ENCODE measurements at places on chromosomes 6 and 20.

DNA sequence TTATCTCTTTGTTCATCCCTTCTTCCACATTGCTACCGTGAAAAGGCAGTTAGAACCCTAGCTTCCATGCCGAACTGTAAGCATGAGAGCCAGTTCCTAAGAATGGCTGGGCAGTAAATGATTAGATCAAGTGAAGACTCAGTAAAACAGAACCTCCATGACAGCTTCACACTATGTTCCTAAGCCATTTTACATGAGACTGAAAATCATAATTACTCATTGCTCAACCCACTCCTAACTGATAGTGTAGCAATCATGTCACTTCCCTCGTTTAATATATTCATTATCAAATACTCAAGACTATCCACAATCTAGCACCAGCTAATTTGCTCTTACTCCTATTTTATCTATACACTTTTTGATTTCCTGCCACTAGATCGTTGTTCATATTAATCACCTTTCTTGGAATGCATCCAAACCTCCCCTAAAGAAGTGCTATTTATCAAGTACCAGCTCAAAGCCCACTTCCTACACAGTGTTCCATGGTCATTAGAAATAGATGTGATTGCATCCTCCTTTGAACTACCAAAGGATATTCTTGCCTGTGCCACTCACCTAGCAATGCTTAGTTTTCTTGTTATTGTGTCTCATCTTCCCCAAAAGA is 6.0 kb downstream of the TMEM30A start:
- DNase-seq, result no peak

DNA sequence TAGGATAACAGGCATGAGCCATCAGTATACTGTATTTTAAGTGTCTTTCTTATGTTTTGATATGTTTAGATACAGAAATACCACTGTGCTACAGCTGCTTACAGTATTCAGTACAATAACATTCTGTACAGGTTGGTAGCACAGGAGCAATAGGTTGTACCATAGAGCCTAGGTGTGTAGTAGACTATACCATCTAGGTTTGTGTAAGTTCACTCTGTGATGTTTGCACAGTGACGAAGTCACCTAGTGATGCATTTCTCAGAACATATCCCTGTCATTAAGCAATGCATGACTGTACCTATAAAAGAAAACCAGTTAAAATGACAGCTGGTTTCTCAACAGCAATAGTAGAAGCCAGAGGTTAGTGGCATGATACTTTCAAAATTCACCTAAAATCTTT is 3.0 kb upstream of the ZBTB24 start:
- DNase-seq, result no peak

DNA sequence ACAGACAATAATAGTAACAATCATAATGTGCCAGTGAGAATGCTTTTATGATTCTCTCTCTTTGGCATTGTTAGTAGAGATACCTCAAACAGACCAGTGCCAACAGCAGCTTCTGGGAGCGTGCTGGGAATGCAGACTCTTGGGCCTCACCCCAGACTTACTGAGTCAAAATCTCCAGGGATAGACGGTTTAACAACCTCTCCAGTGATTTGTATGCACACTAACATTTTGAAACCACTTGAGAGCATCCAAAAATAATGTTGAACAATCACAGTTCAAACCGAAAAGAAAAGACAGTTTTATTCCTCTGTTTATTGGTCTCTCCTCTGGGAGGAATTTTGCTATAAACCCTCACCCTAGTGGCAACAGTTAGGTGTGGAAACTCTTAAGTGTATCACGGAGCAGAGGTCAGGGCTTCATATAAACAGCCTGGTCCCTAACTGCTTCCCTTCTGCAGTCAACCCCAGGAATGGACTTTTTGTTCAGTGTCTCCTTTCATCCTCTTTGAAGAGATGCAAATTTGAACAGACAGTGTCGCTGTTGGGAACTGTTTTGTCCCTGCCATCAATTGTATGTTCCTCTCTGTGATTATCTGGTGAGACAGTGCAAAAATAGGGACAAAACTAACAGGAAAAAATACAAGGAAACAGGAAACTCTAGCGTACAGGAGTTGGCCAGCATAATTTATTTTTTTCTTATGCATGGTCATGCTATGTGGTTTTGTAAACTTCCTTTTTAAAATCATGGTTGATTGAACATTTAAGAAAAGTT is 162.4 kb upstream of the BTBD3 start:
- DNase-seq, result no peak

DNA sequence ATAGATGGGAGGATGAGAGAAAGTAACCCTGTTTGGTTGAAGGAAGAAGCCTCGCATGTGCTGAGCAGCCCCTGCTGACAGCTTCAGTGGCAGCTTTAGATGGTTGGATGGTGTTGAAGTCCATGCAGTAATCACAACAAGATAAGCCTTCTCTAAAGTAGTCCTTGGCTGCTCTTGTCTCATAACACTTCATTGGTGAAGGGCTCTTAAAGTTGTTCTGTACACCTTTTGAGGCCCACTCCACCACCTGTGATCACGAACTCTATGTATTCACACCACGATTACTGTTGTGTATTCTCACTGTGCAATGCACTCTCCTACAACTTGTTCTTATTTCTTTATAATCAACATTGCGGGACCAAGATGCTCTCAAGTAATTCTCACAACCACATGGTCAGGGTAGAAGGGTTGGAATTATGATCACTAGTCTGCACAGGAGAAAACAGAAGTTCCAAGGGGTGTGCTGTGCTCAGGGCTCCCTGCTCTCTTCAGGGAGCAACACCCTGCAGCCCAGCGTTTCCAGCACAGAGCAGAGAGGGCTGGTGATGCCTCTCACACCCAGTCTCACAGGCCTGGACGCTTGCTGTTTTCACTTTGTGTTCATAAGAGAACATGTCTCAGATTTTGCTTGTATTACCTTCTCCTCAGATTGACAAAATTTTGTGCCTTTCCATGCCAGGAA is 294.4 kb downstream of the SMOC2 start:
- no peak for DNase-seq

GRCh38 chr6:92681401-92681800 is 738.0 kb downstream of the EPHA7 start:
- DNase-seq, result no peak

DNA sequence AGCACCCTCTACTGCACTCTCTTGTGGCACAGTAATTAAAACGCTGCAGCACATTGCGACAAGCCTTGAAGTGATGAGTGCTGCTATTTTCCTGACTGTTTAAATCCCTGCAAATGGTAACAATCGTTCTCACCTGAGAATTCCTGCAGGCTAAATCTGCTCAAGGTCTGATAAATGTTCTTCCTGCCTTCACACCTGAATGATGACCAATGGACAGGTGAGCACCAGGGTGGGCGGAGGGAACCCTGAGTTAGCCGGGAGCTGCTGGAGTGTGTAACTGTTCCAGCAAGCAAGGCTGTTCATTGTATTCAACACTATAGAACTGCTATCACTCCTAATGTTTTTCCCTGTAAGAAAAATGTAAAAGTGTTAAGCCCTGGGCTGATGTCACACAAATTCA is 4.0 kb downstream of the DACT2 start:
- DNase-seq, result no peak

DNA sequence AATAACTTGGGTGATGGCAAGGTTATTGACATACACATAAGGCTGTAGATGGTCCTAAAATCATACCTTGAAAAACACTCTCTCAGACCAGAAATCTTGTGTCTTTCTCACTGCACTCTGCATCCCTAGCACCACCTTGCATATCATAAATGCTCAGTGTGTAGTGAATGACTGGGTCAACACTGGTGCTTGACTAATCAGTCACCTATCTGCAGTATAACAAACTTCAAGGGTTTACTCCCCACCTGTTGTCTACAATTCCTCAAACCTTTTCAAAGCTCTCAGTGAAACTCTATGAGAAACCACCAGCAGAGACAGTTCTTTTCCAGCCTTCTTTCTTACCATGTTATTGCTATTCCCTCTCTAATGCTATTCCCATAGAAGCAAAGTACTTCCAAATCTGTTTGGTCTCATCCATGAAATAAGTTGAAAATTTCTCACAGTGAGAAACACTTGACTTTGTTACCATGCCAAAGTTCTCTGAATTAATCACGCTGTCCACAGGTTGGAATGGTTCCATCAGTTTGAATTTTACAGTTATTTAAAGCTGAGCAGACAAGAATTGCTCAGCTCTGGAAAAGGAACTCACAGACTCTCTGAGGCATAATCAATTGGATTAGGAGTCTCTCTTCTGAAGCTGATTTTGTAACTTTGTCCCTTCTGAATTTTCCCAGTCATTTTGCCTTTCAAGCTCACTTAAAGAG is 104.8 kb upstream of the EYA4 start:
- DNase-seq, result no peak

- no peak for DNase-seq
Observed at GRCh38 chr6:150036081-150036480, 10.7 kb upstream of the RAET1L start.

- DNase-seq, result no peak
Observed at GRCh38 chr6:14841901-14842421, 403.9 kb upstream of the JARID2 start.

GRCh38 chr6:118697554-118697953 is 46.2 kb upstream of the CEP85L start:
- no peak for DNase-seq

DNA sequence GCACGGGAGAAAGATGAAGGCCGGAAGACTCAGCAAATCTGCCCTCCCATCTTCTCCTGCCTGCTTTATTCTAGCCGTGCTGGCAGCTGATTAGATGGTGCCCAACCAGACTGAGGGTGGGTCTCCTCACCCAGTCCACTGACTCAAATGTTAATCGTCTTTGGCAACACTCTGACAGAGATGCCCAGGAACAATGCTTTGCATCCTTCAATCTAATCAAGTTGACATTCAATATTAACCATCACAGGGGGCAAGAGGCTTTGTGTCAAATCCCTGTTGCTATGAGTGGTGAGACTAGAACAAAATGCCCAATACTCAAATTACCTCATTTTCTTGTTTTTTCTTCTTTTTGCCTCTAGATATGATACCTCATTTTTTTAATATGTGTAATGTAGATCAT is 27.4 kb upstream of the PLAGL1 start:
- DNase-seq, result no peak

DNA sequence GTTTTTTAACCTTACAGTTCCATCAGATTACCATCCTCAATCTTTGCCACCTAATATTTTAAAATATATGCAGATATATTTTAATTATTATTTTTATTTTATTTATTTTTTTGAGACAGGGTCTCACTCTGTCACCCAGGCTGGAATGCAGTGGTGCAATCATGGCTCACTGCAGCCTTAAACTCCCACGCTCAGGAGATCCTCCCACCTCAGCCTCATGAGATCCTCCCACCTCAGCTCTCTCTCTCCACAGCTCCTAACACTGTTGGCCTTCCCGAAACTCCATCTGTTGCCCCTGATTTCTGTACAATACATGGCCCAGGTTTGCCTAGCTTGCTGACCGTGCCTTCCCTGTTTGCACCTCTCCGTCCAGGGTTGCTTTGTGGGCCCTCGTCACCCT is 4.4 kb upstream of the TAB2 start:
- no peak for DNase-seq

- no peak for DNase-seq
Observed at GRCh38 chr6:57068061-57068460, 21.6 kb downstream of the KIAA1586 start.

- DNase-seq, result no peak
Observed at GRCh38 chr20:35878113-35878625, 76.1 kb downstream of the SCAND1 start.

DNA sequence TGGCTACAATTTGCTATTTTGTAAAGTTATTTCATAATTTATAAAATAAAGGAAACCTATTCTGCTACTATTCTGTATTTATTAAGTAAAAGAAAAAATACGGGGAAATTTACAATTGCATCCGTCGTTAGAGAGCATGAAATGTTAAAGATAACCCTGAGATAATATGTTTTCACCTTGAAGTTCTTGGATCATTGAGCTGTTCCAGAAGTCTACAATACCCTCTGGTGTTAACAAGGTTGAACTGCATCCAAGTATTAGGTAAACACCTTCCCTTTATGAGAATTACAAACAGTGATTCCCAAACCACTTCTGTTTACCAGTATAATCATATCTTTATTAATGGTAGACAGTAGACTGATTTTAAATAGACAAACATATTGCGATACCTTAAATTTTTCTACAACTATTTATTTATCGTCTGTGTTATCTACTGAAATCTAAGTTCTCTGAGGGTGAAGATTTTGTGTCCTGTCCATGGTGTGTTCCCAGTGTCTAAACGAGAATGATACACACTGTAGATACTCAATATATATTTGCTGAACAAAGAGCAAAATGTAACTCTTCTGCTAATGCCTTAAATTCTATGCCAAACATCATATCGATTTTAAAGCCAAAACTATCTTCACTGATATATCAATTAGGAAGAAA is 28.2 kb downstream of the TBC1D32 start:
- no peak for DNase-seq

DNA sequence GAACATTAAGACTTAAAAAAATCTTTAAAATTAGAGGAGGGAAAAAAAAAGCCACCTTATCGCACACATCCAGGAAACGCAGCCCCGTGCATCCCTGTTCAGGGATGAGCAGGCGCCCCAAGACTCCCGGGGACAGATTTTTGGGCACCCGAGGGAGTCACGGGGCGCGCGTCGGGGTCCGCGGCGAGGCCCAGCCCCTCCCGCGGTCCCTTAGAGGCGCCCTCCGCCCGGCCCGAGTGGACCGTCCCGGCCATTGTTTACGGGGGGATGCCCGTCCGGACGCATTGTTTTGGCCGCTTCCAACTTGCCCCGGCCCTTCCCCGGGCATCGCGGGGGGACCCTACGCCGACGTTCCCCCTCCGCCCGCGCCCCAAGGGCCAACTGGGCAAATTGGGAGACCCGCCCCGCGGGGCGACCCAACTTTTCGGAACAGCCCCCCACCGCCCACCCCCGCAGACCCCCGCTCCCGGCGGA is 610 bp downstream of the ZNF217 start:
- no peak for DNase-seq

DNA sequence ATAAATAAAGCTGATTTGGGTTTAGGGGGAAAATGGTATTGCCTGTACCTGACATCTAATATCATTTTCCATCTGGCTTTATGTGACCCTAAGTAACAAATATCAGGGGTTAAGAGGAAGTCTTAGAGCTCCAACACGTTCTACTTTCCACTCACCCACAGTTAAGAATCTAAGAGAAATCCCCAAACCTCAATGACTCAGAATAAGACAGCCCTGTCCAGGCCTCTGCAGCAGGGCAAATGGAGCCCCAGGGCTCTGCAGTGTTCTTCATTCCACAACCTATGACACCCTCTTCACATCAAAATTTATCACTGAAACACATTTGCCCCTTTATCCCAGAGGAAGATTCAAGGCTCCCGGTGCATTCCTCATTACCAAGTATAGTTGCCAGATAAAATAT is 20.3 kb upstream of the TENT5A start:
- no peak for DNase-seq

DNA sequence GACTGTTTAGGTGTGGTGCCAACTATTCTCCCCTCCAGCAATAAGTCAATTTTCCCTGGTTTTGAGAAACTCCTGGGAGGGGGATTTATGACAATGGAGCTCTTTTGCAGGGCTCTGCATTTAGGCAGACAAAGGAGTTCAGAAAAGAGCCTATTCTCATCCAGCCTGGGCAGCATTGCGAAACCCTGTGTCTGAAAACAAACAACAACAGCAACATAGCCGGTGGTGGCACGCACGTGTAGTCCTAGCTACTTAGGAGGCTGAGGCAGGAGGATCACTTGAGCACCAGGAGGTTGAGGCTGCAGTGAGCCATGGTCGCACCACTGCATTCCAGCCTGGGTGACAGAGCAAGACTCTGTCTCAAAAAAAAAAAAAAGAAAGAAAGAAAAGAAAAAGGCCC is 6.4 kb downstream of the CLPS start:
- DNase-seq, result no peak

GRCh38 chr6:53432318-53433161 is 83.8 kb upstream of the ELOVL5 start:
- DNase-seq, result no peak

Data from activated effector memory CD4-positive, alpha-beta T cell treated with Interleukin-2 at 50 U/mL for 16 hours (primary cell).